ENCODE measurements at places on chromosomes 16 and 17.

GRCh38 chr17:59666235-59666634 is 41.0 kb downstream of the PTRH2 start:
- no peak for DNase-seq

DNA sequence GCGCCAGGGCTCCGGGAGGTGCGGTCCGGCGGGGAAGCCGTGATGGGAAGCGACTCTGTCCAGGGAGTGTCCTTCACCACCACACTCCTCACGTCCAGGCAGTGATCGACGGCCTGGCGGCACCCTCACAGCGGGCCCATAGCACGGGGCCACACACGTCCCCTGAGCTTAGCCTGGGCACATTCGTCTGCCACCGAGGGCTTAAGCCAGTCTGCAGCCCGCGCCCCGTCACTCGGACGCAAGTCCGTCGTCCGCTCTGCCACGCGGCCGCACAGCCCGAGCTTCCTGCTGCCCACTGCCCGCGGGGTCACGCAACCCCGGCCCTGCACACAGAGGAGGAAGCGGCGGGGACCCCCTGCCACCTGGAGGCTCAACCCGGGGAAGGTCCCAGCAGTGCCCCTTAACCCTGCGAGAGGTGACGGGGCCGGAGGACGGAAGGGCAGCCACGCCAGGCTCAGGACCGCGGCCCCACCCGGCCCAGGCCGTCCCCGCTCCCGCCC is 3.0 kb upstream of the TBX2 start:
- no peak for DNase-seq

GRCh38 chr17:72359274-72359673 is 238.5 kb downstream of the SOX9 start:
- no peak for DNase-seq

DNA sequence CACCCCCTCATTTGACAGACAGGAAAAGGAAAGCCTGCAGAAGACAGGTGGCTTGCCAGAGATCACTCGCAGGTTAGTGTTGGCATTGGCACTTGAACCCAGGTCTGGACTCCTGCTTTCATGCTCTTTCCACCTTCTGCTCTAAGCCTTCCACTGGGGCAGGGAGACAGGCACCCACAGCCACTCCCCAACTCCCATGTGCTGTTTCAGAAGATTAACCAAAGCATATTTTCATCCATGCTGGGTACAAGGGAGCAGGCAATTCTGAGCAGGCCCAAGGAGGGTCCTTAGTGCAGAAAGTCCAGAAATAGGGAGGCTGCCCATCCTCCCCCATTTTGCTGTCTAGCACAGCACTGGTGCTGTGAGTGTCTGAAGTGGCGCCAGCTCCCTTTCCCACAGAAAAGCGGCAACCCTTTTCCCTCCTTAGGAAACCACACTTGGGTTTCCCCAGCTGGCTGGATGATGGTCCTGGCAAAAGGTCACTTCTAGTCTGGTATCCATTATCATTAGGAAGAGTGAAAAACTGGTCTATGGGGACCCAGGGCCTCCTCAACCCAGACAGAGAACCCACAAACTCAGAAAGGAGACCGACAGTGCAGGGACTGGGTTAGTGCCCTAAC is 2.0 kb upstream of the CAVIN1 start:
- no peak for DNase-seq

GRCh38 chr16:49276646-49277385 is 4.8 kb downstream of the CBLN1 start:
- no peak for DNase-seq

GRCh38 chr17:39134878-39135277 is 16.6 kb downstream of the PLXDC1 start:
- DNase-seq = no peak

GRCh38 chr16:24101431-24101830 is 154.7 kb upstream of the CACNG3 start:
- no peak for DNase-seq

GRCh38 chr16:53803998-53804397 is 100.0 kb downstream of the FTO start:
- no peak for DNase-seq

DNA sequence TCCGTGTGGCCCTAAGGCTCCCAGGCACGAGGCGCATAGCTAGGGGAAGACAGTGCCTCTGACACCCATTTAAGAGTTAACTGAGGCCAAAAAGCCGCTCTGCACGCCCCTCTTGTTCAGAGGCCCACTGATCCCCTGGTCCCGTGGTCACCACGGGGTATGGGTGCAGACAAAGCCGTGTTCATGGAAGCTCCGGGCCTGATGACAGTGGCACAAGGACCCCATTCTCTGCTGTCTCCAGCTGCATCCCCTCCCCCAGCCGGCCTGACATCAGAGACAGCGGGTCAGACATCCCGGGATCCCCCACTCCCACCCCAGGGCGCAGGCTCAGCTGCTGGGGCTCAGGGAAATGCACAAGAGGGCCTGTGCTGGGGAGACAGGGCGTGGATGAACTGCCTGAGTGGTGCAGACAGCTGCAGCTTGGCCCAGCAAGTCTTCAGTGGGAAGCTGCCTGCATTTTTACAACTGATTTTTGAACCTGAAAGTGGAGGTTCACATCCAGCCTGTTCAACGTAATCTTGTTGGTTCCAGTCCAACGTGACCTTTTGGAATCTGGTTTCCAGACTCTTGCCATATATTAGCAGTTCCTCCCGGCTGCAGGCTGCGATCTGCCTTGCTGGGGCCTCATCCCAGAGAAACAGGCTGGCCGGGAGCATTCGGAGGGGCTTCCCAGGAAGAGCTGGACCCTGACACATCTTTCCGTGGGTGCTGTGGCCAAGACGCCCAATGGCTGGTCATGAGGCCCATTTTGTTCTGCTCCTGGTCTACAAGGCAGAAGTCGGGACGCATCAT is 9.7 kb upstream of the BAHCC1 start:
- DNase-seq = no peak

GRCh38 chr17:74760404-74761105 is 12.1 kb downstream of the NHERF1 start:
- DNase-seq = no peak

GRCh38 chr16:54077050-54077821 is 209.4 kb downstream of the IRX3 start:
- no peak for DNase-seq

DNA sequence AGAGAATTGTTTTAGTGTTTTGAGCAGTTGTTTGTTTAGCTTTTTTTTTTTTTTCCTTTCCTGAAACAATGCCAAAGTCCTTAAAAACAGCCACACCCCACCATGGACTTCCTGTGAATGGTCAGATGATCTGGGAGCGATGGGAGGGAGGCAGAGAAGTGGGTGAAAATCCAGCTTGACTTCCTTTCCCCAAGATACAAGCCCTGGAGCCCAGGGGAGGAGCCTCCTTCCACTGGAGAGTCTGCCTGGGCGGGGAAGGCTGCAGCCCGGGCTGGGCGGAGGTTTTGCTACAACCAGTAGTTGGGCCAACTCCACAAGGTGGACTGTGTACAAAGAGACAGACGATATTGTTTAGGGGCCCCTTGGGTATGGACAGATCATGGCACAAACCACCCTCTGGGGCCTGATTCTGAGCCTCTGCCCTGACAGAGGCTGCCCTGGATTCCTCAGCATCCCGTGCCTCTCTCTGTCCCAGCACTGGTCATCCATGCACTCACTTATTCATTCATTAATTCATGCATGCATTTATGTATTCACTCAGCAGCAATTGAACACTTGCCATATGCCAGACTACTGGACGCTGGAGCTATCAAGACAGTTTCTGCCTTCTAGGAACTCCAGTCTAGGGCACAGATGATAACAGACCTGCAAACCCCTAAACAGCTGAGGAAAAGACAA is 29.8 kb downstream of the WSB1 start:
- DNase-seq = no peak

All from AG09319 (cell line).